ENCODE measurements at places on chromosomes 6 and 20.

GRCh38 chr20:672963-673602, 2.5 kb downstream of the SCRT2 start:
- no peak for DNase-seq

GRCh38 chr6:24959319-24959718, 23.6 kb upstream of the RIPOR2 start:
- DNase-seq: no peak

DNA sequence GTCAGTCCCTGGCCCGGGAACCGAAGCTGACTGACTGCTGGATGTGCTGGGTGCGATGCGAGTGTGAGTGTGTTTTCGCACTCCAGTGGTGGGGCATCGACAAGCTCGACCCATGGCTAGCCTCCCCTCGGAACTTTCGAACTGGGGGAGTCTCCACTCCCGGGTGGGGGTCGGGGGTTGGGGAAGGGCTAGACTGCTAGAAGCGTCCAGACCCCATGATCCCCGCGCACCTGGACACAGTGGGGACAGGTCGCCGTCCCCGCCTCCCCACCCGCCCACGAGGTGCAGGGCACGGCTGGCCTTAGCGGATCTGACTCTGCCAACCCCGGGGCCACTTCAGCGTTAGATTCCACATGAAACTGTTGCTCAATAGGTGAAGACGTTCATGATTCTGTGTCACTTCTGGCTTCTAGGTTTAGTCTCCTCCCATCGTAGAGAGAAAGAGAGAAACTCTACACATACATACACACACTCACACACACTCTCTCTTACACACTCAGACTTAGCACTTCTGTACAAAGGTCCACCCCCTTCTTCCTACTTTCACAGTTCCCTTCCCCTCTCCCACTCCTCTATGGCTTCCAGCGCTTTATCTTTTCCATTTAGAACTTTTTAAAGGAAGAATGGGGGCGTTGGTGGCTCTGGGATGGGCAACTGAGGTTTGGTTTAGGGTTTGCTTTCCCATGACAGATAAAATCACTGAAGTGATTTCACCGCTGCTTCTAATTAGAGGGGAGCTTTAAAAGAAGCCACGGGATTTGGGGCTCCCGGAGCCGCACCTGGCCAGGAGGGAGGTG, 5.1 kb upstream of the TFAP2A start:
- DNase-seq: no peak

GRCh38 chr6:135465307-135465706, 32.2 kb downstream of the AHI1 start:
- DNase-seq: no peak

- peak; percentile 54 for DNase-seq
Observed at GRCh38 chr6:155418017-155418761, 37.5 kb downstream of the NOX3 start.

DNA sequence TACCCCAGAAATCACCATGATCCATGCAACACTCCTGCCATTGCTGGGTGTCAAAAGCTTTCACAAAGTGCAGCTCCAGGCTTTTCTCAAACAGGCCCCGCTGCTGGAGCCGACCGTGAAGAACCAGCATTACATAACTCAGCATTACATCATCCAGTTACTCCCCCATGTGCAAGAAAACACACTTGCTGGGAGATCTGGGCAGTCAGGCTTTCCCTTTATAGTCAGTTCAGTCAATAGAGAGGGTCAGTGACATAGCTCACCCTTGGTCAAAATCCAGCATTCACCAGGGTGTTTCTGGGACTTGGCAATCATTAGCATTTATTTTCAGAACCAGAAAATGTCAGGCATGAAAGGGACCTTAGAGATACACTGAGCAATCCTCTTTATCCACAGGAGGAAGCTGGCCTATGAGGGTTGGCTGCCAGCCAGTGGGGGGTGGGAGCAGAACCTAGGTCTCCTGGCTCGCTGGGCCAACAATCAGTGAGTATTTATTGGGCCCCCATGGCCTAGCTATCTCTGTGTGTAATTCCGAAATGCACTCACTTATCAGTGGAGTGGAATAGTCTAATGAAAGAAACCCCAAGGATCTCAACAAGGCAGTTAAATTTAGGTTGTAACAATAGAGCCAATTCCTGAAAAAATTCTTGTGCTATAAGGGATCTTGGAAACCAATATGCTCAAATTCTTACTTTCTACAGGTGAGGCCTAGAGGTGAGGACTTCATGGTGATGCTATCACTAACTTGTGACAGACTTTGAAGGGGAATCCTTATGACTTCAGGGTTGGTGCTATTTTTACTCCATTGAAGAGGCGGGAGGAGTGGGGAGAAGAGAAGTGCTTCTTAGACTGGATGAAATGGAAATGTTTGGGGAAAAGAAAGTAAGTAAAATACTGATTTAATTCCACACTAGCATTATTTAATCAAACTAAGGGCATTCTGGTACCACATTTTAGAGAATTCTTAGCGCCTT, 54.6 kb downstream of the LYRM4 start:
- DNase-seq: no peak

All from stimulated activated CD8-positive, alpha-beta memory T cell treated with anti-CD3 and anti-CD28 coated beads, Interleukin-4, amount 100 ng/mL, for 4 hours (primary cell).